ENCODE measurements at places on chromosomes 12 and 14. TPM values are rescaled to one million over a fixed set of nuclear protein-coding genes. Genes with fewer than 3 reads are reported as not detected.

GRCh38 chr12:41277100-41277945 is 89.2 kb downstream of the PDZRN4 start:
- peak; percentile 34 for DNase-seq

- DNase-seq: no peak
Measured at GRCh38 chr12:43273467-43273866, 278.5 kb downstream of the ADAMTS20 start.

DNA sequence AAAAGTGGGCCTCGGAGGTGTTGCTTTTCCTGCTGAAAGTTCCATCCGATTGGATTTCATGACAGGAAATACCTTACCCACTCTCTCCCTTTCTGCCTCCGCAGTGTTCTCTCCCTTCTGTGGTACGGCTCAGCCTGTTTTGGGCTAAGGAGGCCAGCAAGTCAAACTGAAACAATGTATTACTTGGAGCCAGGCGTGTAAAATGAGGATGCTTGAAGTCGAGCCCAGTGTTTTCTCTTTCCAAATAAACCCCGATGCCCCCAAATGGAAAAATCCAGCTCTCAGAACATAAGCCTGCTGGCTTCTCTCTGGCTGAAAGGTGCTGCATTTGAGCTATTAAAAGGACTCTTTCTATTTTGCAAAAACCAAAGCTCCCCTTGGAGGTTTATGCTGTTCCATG is 124.7 kb downstream of the ZNF664 start:
- DNase-seq: no peak

DNA sequence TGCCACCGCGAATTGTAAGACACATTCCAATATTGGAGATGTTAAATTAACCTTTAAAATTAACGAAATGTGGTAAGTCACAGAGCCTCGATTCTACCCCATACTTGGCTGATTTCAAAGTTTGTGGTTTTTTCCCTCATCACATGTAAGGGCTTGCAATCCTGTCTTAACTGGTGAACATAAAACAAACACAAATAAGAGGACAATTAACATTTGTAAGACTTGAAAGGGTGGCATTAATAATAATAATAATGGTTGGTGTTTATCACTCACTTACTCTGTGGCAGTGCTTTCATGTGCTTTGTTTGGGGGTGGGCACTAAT is 26.6 kb downstream of the PPFIBP1 start:
- no peak for DNase-seq

GRCh38 chr14:69620981-69621380 is 9.6 kb downstream of the SUSD6 start:
- DNase-seq: no peak

DNA sequence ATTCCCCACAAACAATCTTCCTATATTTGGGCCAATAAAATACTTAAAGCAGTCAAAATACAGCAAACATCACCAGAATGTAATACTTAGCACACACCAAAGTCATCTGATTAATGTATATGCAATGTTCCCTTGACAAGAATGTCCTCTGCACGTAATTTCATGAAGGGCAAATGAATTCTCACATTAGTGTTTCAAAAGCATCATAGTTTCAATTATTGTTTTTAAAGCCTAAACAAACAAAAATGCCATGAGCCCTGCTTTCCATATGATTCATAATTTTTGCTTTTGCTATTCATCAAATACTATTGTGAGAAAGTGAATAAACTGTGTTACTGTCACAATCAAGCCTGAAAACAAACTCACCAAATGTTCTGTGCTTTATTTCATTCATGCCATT is 156.0 kb downstream of the EPS8 start:
- no peak for DNase-seq

- no peak for DNase-seq
Measured at GRCh38 chr14:101882141-101882935, 82.0 kb upstream of the DYNC1H1 start.

GRCh38 chr12:30913323-30913722 is 13.2 kb upstream of the TSPAN11 start:
- no peak for DNase-seq

- no peak for DNase-seq
Measured at GRCh38 chr14:71261206-71261605, 353.9 kb downstream of the PCNX1 start.

- no peak for DNase-seq
Measured at GRCh38 chr14:55794655-55795595, 214.9 kb downstream of the KTN1 start.

DNA sequence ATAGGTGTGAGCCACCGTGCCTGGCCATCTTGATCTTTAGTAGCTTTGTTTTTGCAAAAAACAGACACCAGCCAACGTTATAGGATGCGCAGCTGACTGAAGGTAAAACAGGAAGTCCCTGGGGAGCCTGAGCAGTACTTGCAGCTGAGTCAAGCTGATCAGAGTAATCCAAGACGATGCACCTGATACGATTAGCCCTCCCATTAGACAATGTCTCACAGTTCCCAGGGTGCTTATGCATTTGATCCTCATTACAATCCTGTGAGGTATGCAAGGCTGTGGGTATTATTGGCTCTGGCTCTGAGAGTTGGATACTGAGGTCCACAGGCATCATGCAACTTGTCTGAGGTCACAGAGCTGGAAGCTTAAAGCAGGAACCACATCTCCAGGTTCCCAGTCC is 8.1 kb downstream of the KRT18 start:
- no peak for DNase-seq

DNA sequence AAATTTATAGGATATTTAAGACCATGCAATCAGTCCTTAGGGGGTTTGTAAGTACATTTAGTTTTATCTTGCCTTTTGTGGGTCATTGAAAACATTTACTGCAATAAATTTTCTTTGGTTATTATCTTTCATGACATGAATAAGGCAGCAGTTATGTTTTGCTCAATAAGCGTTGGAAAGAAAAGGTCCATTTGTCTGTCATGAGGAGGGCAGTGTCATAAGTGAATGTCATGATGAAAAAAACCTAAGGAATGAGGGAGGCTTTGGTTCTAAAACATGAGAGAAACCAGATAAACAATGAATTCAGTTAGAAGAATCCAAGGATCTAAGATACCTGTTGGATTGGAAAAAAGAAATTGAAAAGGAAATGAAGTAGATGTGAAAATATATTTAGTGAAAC is 209.4 kb downstream of the NAV3 start:
- DNase-seq: no peak

DNA sequence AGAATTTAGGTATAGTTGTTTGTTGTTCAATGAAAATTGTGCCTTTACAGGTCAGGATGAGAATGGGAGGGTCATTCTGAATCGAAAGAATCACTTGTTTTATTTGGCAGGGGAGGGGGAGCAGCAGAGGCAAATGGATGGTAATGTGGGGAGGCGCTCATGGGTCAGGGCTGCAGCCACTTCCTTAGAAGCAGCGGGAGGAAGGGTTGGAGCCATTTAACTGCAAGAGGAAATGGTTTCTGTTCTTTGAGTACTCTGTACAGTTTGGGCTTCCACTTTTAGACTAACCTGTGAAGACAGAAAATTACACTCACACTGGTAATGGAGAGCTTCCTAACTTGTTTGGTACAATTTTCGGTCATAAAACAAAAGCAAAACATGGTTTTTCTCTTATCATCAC is 57.2 kb downstream of the PIWIL1 start:
- no peak for DNase-seq

- no peak for DNase-seq
Measured at GRCh38 chr12:109445191-109445609, 31.9 kb downstream of the KCTD10 start.

GRCh38 chr14:106419376-106419965 is 893.1 kb downstream of the TMEM121 start:
- DNase-seq: no peak

- DNase-seq: no peak
Measured at GRCh38 chr12:21337453-21337852, 2.7 kb upstream of the SLCO1A2 start.

DNA sequence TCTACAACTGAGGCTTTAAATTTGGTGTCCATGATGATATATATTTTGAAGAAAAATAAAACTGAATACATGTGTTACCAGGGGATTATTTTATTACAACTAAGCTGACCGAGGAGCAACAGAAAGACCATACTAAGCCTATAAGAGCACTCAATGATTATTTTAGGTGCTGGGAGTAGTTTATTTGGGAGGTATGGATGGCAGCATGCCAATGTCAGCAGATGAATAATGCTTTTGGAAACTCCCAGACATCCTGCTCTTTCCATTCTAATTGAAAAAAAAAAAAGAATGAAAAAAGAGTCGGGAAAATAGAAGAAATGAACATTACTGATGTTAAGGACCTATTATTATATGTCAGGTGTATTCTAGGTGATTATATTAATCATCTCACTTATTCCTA is 441.2 kb downstream of the BTG1 start:
- DNase-seq: no peak

GRCh38 chr12:46460682-46461210 is 88.2 kb upstream of the SLC38A2 start:
- no peak for DNase-seq

- no peak for DNase-seq
Measured at GRCh38 chr14:98808494-98809407, 463.2 kb downstream of the BCL11B start.

- DNase-seq: no peak
Measured at GRCh38 chr14:103014466-103015228, 42.7 kb downstream of the CDC42BPB start.

GRCh38 chr12:114820796-114821195 is 136.8 kb upstream of the TBX3 start:
- DNase-seq: no peak

DNA sequence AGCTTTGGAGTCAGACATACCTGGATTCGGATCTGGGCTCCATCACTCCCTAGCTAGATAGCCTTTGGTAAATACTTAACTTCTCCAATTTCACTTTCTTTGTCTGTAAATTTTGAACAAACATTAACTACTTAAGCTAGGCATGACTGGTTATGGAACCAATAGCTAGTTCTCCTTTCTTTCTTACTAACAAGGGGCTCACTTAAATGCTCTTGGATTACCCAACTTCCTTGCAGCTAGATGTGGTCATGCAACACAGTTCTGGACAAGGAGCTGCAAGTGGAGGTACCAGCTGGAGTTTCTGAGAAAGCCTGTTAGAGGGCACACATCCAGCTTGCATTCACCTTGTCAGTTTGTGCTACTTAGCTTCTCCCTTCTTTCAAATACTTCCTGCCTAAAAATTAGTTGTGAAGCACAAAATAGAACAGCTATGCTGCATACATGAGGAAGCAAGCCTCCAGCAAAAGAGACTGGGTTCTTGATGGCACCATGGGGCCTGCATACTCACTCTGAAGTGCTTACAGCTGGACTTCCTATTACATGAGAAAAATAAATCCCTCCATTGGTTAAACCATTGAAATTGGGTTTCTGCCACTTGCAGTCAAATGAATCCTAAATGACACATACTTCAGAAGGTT is 210.1 kb upstream of the EEA1 start:
- no peak for DNase-seq

- no peak for DNase-seq
Measured at GRCh38 chr12:48034835-48035805, 30.8 kb upstream of the COL2A1 start.

GRCh38 chr12:67751381-67751928 is 102.9 kb downstream of the DYRK2 start:
- no peak for DNase-seq

GRCh38 chr12:91511795-91512420 is 329.3 kb upstream of the DCN start:
- no peak for DNase-seq

DNA sequence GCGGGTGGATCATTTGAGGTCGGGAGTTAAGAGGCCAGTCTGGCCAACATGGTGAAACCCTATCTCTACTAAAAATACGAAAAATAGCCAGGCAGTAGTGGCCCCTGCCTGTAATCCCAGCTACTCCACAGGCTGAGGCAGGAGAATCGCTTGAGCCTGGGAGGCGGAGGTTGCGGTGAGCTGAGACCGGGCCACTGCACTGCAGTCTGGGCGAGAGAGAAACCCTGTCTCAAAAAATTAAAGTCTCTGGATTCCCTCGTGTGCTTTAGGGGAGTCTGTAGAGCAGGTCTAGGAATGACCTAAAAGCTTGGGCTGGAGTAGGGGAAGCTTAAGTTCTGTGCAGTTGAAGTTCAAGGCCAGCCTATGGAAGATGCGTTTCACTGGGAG is 697 bp upstream of the TULP3 start:
- no peak for DNase-seq

DNA sequence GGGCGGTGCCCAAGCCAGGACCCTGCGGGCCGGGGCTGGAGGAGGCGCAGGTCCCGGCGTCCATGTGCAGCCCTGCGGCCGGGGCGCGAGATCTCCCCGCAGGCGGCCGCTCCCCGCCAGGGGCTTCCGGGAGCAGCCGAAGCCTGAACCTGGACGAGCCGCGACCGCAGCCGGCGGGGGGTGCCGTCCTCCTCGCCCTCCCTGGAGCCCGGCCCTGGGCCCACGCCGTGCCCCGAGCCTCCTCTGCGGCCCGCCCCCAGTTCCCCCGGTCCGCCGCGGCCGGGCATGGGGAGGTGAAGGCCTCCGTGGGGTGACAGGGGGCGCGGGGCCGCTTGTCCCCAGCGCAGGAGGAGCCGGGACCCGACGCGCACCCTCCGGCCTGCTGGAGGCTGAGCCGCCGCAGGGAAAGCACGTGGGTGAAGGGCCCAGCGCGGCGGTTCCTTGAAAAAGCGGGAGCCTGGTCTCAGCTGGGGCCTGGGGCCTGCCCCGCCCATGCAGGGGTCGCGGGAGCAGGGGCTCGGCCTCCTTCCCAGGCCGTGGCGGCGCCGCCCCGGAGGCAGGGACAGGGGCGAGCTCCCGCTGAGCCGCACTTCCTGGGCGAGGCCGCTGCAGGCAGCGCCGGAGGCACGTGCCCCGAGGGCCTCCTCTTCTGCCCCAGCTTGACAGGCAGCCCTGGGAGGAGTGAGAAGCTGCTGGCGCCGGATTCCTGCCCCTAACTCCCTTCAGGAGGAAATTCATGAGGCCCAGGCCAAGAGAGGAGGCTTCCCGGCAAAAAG is 55.6 kb upstream of the PPP2R5C start:
- no peak for DNase-seq

Gene GRIN2B
- polyA plus RNA-seq: not detected

Gene SSTR1
- polyA plus RNA-seq: 0.08 TPM

Gene TESPA1
- polyA plus RNA-seq: not detected

Gene SLC39A2
- polyA plus RNA-seq: not detected

Gene COCH
- 9.9 TPM for polyA plus RNA-seq

Gene ATG2B
- 7.5 TPM for polyA plus RNA-seq

Gene EFS
- 4.4 TPM for polyA plus RNA-seq

Gene LHX5
- polyA plus RNA-seq: not detected

Gene CPSF6
- 46.2 TPM for polyA plus RNA-seq

Gene RFLNA
- not detected for polyA plus RNA-seq

Gene PPFIA2
- 0.47 TPM for polyA plus RNA-seq

Gene COX8C
- polyA plus RNA-seq: not detected

Gene MANSC4
- polyA plus RNA-seq: not detected

Gene SLC25A47
- not detected for polyA plus RNA-seq

Gene SYNJ2BP
- 12.4 TPM for polyA plus RNA-seq

Gene CLEC14A
- not detected for polyA plus RNA-seq

Gene SLC10A1
- polyA plus RNA-seq: not detected

Gene TMEM132C
- not detected for polyA plus RNA-seq

Gene INSM2
- polyA plus RNA-seq: 0.15 TPM

Gene RPL10L
- not detected for polyA plus RNA-seq

Gene GPR135
- polyA plus RNA-seq: 2.3 TPM

Gene MRPS35
- 32.4 TPM for polyA plus RNA-seq

Gene PPFIBP1
- polyA plus RNA-seq: 55.0 TPM

Gene PAX9
- not detected for polyA plus RNA-seq
